Hair follicle dermal papilla cell (primary cell): ENCODE measurements at places on chromosomes 4 and X. TPM values are rescaled to one million over a fixed set of nuclear protein-coding genes. Genes with fewer than 3 reads are reported as not detected.

The VGLL1 gene
- total RNA-seq, result not detected in 2 replicates

The UGT2B10 gene
- total RNA-seq, result not detected in 2 replicates

The ZNF630 gene
- 1.5 and 2.1 TPM in 2 replicates for total RNA-seq

The HSFX4 gene
- not detected in 2 replicates for total RNA-seq

The PAGE2B gene
- not detected in 2 replicates for total RNA-seq

The RHOXF1 gene
- not detected in 2 replicates for total RNA-seq
